Activated CD4-positive, alpha-beta T cell treated with anti-CD3 and anti-CD28 coated beads, Interleukin-10, Interleukin-2, amounts not matched to agents 100 ng/mL and 50 ng/mL, durations not matched to agents 16 hours and 8 hours (primary cell): ENCODE measurements at places on chromosomes 11 and 22.

GRCh38 chr11:106961518-106961917 is 56.8 kb downstream of the GUCY1A2 start:
- no peak for DNase-seq

- no peak for DNase-seq
Observed at GRCh38 chr11:10573556-10573955, 5.1 kb upstream of the LYVE1 start.

DNA sequence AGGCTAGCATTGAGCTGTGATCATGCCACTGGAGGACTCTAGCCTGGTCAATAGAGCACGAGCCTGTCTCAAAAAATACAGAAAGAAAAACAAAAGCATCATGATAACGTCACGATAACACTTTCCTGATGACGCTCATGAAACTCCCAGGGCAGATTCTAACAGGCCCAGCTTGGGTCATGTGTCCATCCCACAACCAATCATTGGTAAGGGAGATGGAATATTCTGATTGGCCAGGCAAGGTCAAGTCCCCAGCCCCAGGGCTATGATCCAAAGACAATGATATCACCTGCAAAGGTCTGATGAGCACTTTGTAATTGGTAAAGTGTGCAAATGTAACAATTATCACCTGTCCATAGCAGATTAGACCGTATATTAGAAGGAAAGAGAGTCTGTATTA is 21.5 kb upstream of the DDX6 start:
- DNase-seq, result no peak

DNA sequence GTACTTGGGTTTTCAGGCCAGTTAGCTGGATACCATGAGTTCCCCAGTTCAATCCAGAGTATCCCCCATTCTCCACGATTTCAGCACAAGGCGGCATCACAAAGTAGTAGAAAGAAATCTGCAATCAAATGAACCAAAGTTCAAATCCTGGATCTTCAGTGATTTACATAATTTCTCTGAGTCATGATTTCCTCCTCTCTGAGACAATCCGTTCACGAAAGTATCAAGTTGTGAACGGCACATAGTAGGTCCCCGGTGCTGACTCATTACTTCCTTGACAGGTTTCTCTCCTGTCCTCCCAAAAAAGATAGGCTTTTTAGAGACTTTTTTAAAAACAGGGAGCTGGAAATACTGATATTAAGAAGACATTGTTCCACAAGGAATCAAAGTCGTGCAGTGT is 69.1 kb upstream of the AKIP1 start:
- DNase-seq, result peak; percentile 31

GRCh38 chr11:116774661-116775060 is 1.9 kb upstream of the BUD13 start:
- DNase-seq, result no peak

DNA sequence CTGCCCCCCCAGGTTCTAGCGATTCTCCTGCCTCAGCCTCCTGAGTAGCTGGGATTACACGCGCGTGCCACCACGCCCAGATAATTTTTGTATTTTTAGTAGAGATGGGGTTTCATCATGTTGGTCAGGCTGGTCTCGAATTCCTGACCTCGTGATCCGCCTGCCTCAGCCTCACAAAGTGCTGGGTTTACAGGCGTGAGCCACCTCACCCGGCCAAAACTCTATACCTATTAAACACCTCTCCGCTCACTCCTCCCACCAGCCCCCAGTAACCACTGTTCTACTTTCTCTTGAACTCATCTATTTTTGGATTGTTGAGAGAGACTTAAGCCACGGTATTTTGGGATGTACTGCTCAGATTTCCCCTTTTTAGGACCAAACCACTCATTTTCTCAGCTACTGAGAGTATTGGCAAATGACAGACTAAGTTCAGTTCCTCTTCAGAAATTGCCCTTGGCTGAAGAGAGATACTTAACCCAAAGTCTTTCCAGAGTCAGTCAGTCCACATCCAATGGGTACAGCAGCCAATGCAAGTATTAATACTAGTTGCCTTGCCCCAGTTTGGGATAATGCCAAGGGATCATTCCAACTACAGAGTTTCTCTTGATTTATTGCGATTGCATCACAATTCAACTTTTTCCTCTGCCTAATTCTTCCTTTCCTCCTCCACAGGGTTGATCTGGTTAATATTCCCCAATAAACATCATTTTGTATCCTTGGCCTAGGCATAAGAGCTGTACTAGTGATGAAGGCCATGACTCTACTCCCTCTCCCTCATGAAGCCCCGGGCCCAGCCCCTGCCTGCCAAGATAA is 36.8 kb upstream of the CSTF3 start:
- DNase-seq, result no peak

- no peak for DNase-seq
Observed at GRCh38 chr11:92670308-92670890, 299.1 kb upstream of the MTNR1B start.

DNA sequence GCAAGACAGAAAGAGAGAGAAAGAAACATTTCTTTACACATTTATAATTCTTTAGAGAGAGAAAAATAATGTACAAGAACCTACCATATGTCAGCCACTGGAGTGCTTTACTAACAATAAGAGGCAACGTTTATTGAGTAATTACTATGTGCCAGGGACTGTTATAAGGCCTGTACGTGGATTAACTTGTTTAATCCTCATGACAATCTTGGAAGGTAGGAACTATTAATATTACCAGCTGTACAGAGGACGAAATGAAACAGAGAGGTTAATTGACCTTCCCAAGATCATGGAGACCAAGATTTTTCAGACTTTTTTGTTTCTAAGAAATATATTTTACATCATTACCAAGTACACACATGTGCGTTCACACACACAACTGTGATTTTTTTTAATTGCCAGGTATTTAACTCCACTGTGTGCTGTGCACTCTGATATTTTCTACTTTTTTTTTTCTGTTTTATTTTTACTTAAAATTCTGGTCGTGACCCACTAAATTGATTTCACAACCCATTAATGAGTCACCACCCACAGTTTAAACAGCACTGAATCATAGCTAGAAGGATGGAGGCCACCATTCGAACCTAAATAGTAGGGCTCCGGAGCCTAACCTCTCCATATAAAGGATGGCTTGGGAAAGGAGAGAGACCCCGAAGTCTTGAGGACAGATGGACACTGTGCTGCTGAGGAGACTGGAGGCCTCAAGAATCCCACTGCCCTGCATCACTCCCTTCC is 21.4 kb downstream of the CREB3L1 start:
- peak; percentile 52 for DNase-seq

DNA sequence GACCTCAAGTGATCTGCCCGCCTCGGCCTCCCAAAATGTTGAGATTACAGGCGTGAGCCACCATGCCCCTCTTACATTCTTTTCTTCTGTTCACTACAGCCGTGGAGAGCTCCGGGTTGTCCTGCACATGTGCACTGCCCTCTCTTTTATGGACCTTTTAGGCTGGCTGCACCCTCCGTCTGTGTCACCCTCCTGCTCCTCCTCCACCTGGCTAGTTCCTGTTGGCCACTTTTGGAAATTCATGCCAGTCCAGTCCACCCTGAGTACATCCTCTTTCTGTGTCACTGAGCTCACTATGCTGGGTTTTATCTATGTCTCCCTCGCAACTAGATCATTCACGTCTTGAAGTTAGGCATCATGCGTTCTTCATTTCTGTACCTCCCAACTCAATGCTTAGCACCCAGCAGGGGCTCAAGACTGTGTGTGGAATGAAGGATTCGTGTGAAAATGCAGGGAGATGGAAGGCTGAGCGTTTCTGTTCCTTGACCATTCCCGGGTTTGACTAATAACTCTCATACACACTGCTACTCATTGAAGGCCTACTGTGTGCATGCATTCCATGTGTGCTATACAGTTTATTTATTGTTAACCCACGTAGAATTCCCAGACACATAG is 60.6 kb downstream of the PTPRJ start:
- no peak for DNase-seq

DNA sequence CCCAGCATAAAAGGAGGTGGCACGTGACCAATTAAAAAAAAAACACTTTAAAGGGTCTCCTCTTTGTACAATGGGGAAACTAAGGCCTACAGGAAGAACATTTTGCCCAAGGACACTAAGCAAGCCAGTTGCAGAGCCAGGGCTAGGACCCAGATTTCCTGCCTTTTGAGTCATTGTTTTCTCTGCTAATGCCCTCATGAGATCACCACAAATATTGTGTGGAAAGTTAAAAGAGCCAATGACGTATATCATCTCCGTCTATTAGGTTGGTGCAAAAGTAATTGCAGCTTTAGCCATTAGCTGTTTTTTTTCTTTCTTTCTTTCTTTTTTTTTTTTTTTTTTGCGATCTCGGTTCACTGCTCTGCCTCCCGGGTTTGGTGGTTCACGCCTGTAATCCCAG is 24.1 kb upstream of the LRRC32 start:
- DNase-seq, result no peak

DNA sequence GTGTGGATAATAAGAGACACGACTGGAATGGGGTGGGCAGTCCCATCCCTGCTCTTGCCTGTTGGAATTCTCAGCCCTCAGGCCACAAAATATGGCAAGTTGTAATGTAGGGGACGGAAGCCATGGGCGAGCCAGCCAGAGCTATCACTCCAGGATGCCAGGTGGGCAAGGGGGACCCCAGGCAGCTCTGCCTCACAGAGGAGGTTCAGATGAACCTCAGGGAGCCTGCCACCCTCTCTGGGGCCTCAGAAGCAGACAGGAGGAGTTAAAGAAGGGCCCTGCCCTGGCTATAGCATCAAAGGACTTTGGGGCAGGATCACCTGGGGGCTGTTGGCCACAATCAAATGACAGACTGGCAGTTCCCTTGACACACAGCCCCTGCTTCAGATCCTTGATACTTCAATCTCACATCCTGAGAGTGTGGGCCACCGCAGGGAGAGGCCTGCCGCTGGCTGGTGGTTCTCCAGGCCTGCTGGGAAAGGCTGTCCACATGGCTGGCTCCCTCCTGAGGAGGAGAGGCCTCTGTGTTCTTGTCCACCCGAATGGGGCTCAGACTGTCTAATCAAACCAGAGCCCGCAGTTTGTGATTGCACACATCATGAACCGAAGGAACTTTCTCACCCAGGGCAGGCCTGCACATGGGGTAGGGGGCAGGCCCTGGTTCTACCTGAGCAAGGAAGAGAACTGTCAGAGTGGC is 31.4 kb downstream of the IGLL1 start:
- no peak for DNase-seq

DNA sequence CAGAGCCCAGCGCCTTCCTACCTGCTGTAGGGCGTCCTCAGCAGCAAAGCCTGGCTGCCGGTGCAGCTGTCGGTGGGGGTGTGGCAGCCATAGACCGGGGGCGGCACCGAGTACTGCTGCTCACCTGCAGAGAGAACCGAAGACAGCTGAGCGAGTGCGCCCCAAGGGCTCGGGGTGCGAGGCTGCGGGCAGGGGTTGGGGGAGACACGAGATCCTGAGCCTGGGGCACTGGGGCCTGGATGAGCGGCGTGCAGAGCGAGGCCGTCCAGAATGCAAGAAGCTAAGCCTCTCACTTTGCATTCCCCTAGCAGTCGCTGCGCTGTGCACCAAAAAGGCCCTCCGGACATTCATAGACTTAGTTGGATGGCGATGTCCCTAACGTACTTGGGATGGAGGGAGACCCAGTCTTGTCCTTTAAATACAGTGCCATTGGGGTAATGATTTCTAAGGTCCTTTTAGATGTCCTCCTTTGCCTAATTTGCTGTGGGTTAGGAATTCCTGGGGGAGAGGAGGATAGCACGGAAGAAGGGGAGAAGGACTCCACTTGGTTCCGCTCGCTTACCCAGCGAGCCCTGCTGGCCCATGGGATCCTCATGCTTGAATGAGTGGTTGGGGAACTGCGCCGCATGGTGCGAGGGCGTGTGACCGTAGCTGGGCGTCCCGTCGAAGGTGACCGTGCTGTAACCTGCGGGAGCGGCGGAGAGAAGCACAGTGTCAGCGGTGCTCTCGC is 7.2 kb downstream of the WT1 start:
- DNase-seq, result no peak

DNA sequence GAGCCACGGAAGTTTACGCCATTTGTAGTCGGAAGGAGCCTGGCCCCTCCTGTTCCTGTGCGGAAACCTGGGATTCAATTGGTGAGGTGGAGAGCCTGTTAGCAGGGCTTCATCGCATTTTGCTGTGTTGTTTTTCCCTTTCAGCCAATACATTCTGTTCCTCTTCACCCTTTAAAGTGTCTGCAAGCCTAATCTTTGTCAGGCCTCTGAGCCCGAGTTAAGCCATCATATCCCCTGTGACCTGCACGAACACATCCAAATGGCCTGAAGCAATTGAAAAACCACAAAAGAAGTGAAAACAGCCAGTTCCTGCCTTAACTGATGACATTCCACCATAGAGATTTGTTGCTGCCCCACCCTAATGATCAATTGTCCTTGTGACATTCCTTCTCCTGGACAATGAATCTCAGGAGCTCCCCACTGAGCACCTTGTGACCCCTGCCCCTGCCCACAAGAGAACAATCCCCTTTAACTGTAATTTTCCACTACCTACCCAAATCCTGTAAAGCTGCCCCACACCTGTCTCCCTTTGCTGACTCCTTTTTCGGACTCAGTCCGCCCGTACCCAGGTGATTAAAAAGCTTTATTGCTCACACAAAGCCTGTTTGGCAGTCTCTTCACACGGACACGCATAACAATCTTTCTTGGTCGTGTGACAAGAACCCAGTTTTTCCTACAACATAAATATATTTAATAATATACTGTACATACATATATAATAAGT is 37.1 kb upstream of the MMP12 start:
- no peak for DNase-seq

DNA sequence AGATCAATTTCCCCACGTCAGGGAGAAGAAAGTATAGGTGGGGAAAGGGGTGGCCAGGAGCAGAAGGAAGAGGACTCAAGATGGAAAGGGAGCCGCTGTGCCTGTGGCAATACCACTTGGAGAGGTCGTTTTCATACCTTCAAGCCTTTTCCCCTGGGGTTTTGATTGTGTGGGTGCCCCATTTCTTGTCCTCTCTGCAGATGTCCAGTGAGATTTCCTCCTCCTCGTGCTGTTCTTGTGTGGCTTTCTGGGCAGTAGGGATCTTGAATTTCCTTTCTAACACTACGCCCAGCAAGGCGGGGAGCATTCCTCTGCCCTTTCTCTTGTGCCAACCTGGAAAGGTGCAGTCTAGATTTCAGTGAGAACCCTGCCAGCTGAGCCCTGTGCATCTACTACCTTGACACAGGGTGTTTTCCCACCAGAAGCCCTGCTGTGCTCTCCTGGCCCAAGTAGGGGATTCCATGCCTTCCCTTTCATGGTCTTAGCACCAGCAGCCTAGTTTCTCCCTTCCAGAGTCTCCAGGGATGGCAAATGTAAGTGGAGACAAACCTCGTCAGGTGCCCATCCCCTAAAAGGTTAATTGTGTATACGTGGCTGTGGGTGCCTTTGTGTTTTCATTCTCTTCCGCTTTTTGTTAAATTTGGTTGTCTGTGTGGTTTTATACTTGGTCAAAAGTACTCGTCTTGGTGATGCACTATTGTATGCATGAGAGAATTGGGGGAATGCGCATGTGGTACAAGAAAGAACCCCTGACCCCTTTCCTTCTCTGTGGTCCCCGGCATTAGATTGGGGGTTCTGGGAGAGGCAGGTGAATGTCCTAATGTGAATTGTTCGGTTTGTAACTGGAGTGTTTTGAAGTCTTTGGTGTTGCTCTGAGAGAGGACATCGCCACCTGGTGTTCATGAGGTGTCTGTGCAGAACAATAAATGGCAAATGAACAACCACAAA is 71.4 kb upstream of the MPEG1 start:
- peak; percentile 56 for DNase-seq
